ENCODE measurements at places on chromosomes 3 and 15.

- no peak for DNase-seq
These were observed 2.9 kb downstream of the IFT57 start for GRCh38 chr3:108219336-108219735.

- DNase-seq = no peak
These were observed 55.0 kb upstream of the SKOR1 start for GRCh38 chr15:67770358-67770628.

- no peak for DNase-seq
These were observed 7.0 kb upstream of the OXTR start for GRCh38 chr3:8776406-8776805.

DNA sequence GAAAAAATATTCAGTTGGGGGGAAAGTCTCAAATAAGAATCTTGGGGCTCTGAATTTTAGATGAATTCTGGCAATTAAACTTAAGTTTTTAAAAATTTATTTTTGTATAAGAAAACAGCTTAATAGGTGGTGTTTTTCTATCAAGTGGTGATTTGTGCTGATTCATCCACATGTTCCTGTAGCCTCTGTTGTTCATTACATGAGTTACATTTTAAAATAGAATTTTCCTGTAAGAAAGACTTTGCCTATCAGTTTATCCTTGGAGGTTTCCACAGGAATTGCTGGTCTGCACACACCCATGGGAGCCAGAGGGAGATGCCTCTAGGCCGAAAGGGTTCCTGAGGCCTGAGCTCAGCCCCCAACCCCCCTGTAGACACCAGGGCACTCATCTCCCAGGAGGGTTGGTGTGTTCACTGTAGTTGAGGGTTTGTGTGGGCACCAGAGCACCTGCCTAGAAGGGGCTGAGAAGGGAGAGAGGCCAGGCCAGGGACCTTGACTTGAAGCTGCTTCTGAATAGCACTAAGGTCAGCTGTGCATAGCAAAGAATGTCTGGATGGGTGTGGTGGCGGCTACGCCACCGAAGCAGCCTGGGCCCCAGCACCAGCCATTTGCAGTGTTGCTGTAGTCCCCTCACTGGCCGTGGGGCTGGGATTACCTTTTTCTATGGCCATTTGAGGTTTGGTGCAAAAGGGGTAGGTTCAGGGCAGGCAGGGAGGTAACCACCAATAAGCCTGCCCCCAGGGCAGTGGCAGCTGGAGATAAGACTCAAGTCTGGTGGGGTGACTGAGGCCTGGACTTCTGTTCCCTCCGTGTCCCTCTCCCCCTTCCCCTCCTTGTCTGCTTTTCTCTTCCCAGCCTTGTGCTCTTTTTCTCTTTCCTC, 11.9 kb downstream of the DNAJA4 start:
- no peak for DNase-seq

DNA sequence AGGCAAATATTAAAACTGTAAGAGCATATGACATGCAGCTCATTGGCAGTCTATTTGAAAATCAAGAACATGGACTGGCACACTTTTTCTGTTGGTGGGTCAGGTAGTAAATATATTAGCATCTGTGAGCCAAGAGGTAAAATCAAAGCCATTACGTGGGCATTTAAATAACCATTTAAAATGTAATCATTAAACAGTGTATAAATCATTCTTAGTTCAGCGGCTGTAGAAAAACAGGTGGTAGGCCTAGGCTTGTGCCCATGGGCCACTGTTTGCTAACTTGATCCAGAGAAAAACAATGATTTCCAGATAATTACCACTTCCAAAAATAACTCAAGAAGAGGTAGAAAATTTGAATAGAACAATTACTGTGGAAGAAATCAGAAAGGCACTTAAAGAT, 105.1 kb downstream of the CHST2 start:
- no peak for DNase-seq

DNA sequence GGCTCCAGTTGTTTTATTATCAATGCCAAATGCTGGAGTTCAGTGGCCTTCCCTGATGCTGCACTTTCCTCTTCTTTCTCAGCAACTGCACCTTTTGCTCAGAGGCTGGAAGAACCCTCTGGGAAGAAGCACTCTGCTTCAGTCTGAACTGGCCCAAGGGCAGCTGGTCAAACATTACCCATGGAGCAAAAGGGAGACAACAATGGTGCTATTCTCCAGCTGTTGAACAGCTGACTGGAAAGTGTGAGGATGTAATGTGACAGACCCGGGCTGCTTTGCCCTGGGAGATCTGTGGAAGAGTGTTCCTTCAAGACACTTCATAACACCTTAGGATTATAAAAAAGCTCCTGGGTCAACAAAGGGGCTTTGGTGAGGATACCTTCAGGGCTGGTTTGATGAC, 84.9 kb downstream of the EPHB1 start:
- DNase-seq = no peak

DNA sequence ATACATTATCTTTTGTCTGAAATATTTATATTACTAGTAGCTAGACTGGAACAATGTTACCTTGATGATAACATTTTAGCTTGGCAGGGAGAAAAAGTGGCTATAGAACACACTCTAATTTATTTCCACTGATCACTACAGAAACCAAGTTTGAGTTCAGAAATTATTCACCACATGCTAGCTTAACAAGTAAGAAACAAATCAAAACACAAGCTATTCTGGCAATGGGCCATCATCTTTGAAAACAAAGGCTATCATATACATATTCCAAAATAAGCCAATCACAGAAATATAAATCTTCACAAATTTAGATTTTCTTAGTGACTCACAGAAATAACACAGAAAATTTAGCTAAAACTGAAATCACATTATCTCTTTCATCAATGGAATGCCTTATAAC, 17.1 kb downstream of the AQR start:
- DNase-seq = no peak

DNA sequence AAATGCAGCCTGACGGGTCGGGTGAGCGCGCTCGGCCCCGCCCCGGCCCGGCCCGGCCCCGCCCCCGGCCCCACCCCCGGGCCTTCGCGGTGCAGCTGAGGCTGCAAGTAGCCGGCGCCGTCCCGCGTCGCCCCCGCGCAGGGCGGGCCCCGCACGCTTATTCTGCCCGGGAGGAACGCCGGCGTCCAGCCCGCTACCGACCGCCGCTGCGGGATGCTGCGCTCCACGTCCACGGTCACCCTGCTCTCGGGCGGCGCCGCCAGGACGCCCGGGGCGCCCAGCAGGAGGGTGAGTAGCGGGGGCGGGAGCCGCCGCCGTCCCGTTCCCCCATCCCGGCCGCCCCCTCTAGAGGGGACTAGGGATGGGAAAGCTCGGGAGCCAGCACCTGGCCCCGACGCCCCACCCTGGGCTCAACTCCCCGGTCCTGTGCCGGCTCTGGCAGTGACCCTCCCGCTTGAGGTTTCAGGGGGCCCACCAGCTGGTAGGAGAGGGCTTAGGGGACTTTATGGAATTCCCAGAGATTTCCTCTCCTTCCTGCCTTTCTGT, at the start of gene MYZAP:
MYZAP (plus strand) TSS at position 83 of the 546 bp plus-strand sequence; CDS start at position 214, 131 bp downstream.
- DNase-seq = no peak

GRCh38 chr3:12413721-12414255, 70.5 kb upstream of the TSEN2 start:
- DNase-seq = no peak

GRCh38 chr3:31230425-31231223, 302.1 kb upstream of the STT3B start:
- no peak for DNase-seq

DNA sequence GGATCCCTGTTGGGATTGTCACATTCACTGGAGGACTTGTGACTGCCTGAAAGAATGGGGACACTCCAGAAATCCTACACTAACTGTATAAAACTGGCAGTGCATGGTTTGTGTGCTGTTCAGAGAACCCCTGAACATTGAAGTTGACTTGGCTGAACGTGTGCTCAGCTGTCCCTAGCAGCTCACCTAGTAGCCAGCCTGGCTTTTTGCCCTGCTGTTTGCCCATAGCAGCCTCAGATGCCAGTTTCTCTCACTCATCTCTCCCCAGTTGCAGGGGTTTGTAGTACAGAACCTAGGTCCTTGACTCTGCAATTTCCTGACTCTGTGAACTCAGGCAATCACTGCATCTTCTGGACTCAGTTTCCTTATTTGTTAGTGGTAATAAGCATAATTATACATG, 63.0 kb downstream of the KCNAB1 start:
- DNase-seq = no peak

DNA sequence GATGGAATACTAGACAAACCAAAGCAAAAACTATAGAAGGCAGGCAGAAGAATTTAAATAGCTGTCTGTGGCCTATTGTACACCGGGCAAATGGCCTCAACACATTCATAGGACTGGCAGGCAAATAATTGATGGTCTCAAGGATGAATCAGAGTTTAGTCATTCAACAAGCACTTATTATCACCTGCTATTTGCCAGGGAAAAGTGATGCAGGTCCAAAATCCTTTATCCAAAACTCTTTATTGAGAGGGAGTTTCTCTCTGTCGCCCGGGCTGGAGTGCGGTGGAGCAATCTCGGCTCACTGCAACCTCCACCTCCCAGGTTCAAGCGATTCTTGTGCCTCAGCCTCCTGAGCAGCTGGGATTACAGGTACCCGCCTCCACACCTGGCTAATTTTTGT, 2.3 kb downstream of the EIF2AK4 start:
- DNase-seq = no peak

DNA sequence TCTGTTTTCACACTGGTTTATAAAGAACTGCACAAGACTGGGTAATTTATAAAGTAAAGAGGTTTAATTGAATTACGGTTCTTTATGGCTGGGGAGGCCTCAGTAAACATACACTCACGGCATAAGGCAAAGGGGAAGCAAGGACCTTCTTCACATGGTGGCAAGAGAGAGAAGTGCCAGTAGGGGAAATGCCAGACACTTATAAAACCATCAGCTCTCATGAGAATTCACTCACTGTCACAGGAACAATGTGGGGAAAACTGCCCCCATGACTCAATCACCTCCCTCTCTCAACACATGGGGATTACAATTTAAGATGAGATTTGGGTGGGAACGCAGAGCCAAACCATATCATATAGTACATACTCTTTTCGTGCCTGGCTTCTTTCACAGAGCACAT, 42.4 kb downstream of the MAP2K1 start:
- no peak for DNase-seq

DNA sequence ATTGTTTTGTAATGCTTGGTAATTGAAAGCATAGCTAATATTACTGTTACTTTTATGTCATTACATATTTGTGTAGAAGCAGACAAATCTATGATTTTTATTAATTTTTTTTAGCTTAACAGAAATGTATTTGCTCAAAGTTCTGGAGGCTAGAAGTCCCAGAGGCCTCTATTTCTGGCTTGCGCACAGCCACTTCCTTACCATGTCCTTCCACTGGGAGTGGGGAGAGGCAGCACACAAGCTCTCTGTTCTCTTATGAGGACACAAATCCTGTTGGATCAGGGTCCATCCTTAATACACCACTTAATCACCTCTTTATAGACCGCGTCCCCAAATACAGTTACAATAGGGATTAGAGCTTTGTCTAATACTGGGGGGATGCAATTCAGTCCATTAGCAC, 1061.4 kb downstream of the OTOL1 start:
- no peak for DNase-seq
